CD4-positive, alpha-beta T cell treated with Interleukin-6 at 100 ng/mL for 8 hours (primary cell): ENCODE measurements at places on chromosomes 6 and 20.

- DNase-seq = no peak
Measured at GRCh38 chr20:2952766-2953165, 79.5 kb downstream of the PTPRA start.

DNA sequence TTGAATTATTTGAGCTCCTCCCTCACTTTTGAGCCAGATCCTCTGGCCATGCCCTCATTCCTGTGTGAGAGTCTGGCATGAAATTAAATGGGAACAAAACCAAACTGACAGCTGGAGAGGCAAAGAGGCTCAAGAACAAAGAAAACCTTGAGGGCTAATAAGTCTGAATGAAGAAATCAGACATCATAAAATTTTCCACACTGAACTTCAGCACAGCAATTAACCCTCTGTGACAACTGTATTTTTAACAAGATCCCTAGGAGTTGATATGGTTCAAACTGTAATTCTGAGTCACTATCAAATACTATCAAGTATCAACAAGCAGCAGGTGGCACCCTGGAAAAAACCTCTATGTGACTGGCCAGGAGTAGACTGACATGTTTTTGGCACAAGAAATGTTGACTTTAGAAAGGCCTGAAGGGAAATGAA lies 109.4 kb upstream of the EMILIN3 start:
- DNase-seq = no peak

- no peak for DNase-seq
Measured at GRCh38 chr20:43558412-43559146, at the start of gene SGK2. SGK2 (plus strand) TSS chr20:43559027; CDS start chr20:43566496, 7,469 bp downstream.

GRCh38 chr6:80174900-80175572 lies 68.6 kb downstream of the BCKDHB start:
- no peak for DNase-seq

- DNase-seq = no peak
Measured at GRCh38 chr20:21640556-21640955, 64.9 kb upstream of the PAX1 start.

DNA sequence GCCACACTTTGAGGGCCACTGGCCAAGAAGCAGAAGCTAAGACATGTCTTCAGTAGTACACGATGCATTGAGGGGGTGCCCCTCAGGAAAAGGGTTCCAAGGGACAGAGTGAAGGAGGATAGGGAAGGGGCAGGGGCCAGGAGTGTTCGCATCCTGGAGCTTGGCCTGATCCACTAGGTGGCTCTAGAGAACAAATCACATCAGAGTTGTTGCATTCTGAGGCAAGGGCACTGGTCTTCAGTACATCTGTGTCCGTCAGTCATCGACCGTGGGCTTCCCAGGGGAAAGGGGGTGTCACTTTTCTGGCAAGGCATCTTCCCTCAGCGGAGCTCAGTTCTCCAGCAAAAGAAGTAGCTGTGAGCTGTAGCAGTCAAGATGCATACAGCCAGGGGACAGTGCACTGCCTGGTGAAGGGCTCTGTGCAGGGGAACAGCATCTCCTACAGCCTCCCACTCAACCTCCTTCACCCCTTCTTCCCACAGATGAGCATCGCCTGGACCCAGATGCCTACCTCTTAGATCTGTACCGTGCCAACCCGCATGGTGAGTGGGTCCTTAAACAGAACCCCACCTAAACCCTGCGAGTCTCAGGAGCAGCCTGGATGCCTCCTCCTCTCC lies 47.8 kb downstream of the ARHGAP40 start:
- no peak for DNase-seq

DNA sequence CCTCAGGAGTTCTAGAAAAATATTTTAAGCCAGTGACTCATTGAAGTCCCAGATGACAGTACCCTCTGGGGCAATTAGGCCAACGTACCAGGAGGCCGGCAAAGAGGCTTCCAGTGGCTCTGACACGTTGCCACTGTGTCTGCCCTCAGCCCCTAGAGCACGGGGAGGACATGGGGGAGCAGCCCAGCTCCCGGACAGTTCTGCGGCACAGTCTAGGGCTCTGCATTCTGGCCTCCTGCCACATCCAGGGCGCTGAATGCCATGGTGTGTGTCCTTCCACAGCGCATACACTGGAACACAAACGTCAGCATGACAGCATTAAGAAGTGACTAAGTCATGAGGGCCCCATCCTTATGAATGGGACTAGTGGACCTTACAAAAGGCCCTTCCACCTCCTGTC lies 156.2 kb downstream of the RNASET2 start:
- DNase-seq = no peak

- DNase-seq = no peak
Measured at GRCh38 chr6:35722121-35722761, 14.6 kb upstream of the ARMC12 start.

- DNase-seq = no peak
Measured at GRCh38 chr20:22866812-22867341, 168.2 kb upstream of the SSTR4 start.

DNA sequence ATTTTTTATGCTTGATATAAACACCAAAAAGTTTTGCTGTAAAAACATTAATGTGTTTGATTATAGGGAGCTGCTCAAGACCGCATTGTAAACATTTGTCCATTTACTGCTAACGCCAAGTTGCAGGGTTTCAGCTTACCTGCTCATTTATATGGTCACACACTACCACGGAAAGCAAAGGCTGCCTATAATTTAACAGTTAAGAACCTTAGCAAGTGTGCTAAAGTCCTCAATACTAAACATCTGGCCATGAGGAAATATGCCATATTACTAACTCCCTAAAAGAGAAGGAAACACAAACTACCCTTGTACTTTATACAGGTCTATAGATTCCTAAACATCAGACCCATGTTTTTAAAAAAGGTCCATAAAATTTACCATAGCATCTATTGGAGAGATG lies 129.5 kb downstream of the ASCC3 start:
- no peak for DNase-seq

DNA sequence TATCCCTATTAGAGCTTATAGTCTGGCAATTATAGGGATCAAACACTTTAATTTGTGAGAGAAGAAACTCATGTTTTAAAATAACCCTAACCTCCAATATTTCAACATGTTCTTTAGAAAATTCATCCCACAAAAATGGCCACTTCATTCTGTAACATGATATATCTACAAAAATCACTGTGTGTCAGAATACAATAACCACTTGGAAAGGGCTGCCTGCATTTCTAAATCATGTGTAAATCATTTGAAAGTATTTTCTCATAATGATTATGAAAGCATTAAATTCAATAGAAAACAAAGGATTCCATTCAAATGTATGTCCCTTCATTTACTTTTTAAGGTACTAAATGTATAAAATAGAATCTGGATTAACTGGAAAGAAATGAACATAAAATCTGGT lies 101.4 kb upstream of the NHSL1 start:
- no peak for DNase-seq

GRCh38 chr6:9250852-9251251 lies 815.5 kb upstream of the SLC35B3 start:
- DNase-seq = no peak

- DNase-seq = no peak
Measured at GRCh38 chr20:46350986-46351267, 42.6 kb upstream of the CDH22 start.

GRCh38 chr6:41538556-41539182 lies 7.5 kb upstream of the FOXP4 start:
- no peak for DNase-seq

DNA sequence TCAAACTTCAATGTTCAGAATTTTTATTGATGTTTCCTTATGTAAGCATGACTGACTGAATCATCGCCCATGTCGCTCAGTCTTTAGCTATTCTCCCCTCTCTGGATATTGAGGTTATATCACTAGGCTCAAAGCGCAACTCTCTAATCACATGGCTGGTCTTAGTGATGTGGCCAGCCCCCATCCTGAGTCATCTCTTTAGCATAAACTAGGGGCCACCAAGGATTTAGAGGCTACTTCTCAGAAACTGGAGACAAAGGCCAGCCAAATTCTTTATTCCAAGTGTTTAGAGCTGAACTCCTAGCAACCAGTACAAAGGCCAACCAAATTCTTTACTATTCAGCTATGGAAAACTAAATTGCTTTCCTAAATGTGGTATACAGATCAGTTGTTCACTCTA lies 61.4 kb downstream of the FAM135A start:
- no peak for DNase-seq

DNA sequence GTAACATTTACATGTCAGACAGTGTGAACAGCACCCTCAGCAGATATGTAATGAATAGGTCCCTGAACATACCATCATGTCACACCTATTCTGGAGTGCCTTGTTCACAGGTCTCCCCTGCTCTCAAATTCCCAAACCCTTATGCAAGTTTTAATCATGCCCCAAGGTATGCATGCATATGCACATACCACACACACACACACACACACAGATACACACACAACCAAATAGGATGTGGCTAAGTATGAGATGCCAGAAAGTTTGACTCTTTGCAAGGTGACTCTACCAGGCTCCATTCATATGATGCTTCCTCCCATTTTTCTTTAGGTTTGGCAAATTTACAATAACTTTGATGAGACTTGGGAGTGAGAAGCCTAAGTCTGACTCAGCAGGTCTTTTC lies 243.8 kb upstream of the IRAK1BP1 start:
- DNase-seq = no peak

DNA sequence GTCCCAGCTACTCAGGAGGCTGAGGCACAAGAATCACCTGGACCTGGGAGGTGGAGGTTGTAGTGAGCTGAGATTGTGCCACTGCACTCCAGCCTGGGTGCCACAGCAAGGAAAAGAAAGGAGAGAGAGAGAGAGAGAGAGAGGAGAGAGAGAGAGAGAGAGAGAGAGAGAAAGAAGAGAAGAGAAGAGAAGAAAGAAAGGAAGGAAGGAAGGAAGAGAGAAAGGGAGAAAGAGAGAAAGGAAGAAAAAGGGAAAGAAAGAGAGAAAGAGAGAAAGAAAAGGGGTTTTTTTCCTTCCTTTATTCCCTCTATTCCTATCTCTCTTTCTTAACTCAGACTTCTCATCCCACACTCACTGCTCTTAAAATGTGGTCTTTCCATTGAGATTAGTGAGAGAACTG lies 238.7 kb upstream of the PRDM1 start:
- no peak for DNase-seq
